ENCODE measurements at places on chromosomes 4 and X.

DNA sequence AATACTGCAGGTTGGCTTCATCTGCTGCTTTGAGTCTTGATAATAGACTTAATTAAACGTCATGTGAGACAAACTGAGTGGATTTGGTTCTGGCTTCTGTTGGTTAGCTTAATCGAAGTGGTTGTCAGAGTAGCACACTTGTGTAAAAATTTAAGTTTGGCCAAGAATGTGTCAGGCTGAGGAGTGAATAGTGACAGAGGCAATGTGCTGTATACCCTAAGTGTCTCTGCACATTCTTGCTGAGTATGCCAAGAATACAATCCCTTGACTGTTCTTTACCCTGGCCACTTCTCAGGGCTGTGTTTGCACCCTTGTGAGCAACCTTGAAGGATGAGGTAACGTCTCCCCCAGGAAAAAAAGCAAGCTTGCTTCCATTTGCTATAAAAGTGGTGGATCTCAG lies 14.9 kb downstream of the RPS3A start:
- DNase-seq = no peak

DNA sequence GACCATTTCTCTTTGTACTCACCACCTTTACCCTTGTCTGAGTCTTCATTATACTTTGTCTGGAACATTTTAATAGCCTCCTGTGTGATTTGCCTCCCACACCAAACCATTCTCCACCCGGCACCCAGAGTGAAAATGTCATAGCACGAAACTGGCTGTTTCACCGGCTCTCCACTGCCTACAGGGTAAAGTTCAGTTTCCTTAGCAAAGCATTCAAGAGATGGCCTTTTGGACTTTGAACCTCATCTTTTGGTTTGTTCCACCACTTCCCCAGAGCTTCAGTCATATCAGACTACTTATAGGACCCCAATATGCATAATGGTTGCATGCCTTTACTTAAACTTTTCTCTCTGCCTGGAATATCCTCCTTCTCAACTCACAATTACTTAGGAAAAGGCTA lies 38.3 kb downstream of the RAP2C start:
- DNase-seq = no peak

- no peak for DNase-seq
Measured at GRCh38 chr4:148273501-148273986, 168.7 kb downstream of the NR3C2 start.

DNA sequence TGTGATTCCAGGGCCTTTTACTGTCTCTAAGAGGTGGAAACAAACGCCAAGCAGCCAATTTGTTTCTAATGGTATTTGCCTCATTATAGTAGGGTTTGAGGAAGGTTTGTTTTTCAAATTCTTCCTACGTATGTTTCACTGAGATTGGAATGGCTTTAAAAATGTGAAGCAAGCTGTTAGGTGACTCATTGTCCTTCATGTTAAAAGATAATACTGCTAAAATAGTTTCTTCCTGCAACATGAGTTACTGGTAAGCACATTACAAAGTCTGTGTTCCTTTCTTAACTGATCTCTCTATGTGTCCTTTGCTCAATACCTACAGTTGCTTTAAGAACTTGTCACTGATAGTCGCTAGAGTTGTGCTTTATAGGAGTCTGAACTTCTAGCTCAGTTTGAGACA lies 1183.9 kb downstream of the RPA4 start:
- DNase-seq = peak; percentile 14

- DNase-seq = no peak
Measured at GRCh38 chr4:83574247-83574646, 38.3 kb downstream of the GPAT3 start.

DNA sequence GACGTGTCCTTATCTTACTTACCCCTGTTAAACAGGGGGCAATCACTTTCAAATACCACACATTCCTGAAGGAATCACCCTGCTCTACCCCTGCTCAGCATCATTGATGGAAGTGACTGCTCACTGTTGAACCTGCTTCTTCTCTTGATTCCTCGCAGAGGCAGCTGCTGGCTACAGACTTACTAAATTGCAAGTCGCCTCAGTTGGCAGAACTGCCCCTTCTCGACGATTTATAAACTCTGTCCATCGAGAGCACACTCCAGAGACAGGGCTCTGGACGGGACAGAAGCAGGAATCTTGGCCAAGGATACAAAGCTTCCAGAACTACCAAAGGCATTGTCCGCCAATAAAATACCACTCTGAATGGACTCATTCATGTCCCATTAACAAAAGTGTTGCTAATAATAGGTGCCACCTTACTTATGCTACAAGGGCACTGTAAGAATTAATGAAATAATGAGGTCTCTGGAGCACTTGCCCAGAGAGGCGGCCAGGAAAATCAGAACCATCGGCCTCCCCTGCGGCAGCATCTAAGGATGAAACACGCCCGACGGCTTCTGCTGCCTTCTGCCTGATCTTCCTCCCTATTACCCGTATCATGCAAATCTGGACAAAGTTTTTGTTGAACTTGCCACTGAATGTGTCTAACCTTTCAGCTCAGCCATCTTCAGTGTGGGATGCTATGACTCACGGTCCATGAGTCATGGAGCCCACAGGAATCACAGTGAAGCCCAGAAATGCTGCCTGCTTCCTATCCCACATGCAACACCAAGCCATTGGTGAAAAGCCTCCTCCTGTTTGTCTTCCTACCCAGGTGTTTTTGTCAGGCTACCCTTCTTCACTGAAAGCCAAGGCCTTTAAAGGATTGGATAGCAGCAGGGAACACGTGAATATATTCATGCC lies 164.9 kb downstream of the MAML3 start:
- peak; percentile 97 for DNase-seq

GRCh38 chr4:149912000-149912399 lies 96.4 kb upstream of the IQCM start:
- peak; percentile 73 for DNase-seq

All from epithelial cell of esophagus (primary cell).